ENCODE measurements at places on chromosomes 6 and 20.
A peak's percentile ranks its signal among the peaks of the same experiment; 100 is the strongest.

DNA sequence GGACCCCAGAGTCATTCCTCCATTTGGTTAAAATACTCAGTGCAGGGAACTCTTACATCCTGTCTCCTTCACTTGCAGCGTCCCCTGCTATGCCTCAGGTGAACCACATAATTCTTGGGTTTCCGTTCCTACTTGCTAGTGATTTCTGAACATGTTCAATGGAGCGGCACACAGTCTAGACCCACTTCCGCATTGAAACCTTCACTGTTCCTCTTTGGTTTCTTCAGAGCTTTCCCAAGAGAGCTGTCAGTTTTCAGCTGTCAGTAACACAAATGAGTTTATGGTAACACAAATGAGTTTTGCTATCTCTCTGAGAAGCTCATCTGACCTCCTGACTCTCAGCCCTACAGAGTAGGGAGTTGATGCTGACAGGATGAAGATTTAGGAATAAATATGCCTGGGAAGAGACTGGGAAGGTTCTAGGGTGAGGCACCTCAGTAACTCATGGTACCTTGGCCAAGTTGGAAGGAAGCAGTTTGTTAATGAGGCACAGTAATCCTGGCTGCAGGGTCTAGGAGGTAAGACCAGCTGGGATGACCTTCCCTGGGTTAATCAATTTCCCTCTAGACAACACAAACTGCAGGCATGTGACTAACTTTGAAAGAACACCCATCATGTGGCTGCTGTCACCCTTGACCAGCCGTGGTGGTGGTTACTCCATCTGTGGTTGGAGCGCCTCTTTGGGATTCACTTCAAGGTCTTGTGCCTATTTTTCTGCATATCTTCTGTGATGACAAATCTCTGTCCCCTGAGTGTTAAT is 5.4 kb downstream of the SYS1 start:
- DNase-seq, result peak; percentile 63

DNA sequence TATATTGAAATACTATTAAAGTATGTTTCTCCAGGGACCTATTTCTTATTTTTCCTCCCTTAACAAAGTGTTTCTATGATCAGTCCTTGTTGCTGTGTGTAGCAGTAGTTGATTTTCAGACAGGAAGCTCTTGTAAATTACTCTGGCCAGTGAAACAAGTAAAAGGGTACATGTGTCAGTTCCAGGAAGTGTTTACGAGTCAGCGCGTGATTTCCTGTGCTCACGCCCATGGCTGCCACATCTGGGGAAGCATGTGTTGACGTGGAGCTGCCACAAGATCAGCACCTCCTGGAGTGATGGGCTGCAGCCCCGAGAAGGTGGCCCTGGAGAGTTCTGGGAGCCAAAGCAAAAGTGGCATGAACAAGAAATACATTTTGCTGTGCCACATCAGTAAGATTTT is 38.6 kb upstream of the GGTLC1 start:
- no peak for DNase-seq

- DNase-seq, result no peak
These were observed 916.5 kb downstream of the QKI start for GRCh38 chr6:164331026-164331425.

DNA sequence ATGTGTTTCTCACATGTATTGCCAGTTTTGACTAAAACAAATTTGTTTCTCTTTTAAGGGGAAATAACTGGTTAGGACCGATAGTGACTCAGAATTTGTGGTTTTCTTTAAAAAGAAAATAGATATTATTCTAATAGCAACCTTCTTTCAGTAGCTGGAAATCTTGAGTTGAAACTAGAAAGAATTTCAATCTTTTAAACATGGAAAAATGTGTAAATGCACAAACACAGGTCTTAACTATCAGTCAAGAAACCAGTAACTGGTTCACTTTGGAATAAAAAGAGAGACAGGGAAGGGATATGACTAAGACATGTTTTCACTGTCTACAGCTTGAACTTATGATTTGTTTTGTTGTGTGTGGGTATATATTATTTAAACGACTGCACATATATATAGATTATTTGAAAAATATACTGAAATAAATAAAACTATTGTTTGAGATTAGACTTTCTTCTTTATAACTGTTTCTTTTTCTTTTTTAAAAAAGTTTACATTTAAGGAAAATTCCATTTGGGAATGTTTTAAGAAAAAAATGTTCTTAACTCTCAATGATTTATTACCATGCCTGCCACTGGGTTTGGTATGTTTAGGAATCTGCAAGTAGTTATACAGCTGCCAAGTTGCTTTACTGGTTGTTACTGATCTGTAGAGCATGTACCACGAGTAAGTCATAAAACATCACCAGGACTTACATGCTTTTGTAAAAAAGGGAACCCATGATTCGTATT is 753.3 kb upstream of the MARCKS start:
- DNase-seq, result no peak

DNA sequence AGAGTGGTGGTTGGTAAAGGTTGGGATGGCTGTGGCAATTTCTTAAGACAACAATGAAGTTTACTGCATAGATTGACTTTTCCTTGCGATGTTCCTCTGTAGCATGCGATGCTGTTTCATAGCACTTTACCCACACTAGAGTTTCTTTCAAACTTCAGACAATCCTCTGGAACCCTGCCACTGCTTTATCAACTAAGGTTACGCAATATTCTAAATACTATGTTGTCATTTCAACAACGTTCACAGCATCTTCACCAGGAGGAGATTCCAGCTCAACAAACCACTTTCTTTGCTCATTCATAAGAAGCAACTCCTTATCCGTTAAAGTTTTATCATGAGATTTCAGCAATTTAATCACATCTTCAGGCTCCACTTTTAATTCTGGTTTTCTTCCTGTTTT is 161.2 kb upstream of the NRSN1 start:
- no peak for DNase-seq

GRCh38 chr6:3777730-3778461 is 26.4 kb upstream of the PXDC1 start:
- no peak for DNase-seq

GRCh38 chr6:106751501-106752252 is 122.3 kb downstream of the QRSL1 start:
- DNase-seq, result no peak

DNA sequence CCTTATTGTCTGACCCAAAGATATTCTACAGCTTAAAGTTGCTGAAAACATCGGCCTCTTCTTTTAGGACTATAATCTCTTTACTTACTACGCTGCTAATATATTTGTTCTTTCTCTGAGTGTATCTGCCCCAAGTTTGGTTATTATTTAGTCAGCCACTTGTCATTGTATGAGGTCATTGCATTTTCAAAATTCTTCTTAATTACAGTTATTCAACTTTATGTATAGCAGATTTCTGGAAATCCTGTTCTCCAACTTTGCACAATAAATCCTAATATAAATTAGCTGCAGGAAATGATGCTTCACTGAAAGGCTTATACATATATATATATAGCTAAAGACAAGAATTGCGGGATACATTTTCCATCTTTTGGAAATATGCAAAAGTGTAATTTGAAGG is 88.5 kb upstream of the HIVEP1 start:
- no peak for DNase-seq

DNA sequence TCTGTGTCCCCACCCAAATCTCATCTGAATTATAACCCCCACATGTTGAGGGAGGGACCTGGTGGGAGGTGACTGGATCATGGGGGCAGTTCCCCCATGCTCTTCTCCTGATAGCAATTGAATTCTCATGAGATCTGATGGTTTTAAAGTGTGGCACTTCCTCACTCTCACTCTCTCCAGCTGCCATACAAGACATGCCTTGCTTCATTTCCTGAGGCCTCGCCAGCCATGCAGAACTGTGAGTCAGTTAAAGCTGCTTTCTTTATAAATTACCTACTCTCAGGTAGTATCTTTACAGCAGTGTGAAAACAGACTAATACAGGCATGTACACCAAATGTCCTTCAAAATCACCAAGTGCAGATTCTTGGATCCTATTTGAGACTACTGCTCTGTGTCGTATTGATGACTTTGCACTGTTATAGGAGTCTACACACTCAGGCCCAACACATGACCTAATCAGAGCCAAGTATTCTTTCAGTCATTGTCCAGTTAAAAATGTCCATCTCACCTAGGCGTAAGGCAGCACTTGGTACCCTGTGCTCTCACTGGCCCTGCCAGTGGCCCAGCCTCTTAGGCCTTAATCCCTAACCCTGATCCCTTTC is 52.8 kb upstream of the UST start:
- DNase-seq, result no peak

GRCh38 chr6:142935553-142936517 is 9.1 kb downstream of the HIVEP2 start:
- DNase-seq, result no peak

GRCh38 chr6:120871416-120872261 is 462.6 kb downstream of the TBC1D32 start:
- no peak for DNase-seq

DNA sequence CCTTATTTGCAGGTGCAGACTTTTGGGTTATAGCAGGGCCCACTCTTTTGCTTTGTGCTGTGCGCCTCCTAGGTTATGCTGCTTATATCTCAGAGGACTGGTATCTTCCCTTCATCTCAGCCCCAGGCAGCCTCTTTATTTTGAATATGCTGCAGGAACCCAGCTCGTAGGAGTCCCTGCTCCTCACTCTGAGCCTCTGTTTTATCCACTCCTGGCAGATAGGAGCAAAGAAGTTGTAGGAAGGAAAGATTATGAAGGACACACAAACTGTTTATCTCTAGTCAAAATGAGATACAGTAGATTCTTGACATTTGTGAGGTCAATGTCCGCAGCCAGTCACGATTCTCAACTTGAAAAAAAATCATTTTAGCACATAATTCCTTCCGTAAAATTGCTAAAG is 15.6 kb downstream of the L3MBTL3 start:
- no peak for DNase-seq

GRCh38 chr6:110385458-110385863 is 27.3 kb upstream of the METTL24 start:
- DNase-seq, result no peak

DNA sequence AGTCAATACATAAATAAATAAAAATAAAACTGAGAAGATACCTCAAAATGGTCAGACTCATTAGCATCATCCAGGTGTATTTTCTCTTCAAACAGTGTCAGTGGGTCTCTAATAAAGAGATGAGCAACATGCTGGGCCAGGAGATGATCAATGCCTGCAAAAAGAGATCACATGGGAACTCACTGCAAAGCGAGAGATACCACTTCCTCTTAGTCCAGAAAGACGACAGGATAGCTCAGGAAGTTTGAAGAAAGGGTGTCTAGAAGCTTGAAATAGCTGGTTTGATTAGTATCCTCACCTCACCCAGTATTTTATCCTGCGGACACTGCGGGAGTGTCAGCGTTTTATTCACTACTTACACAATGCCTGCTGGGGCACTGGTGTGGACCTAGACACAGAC is 38.0 kb downstream of the GCLC start:
- DNase-seq, result no peak

- no peak for DNase-seq
These were observed 136.1 kb upstream of the CDYL start for GRCh38 chr6:4640139-4640538.

- no peak for DNase-seq
These were observed 149.7 kb upstream of the SGK1 start for GRCh38 chr6:134467620-134468019.

DNA sequence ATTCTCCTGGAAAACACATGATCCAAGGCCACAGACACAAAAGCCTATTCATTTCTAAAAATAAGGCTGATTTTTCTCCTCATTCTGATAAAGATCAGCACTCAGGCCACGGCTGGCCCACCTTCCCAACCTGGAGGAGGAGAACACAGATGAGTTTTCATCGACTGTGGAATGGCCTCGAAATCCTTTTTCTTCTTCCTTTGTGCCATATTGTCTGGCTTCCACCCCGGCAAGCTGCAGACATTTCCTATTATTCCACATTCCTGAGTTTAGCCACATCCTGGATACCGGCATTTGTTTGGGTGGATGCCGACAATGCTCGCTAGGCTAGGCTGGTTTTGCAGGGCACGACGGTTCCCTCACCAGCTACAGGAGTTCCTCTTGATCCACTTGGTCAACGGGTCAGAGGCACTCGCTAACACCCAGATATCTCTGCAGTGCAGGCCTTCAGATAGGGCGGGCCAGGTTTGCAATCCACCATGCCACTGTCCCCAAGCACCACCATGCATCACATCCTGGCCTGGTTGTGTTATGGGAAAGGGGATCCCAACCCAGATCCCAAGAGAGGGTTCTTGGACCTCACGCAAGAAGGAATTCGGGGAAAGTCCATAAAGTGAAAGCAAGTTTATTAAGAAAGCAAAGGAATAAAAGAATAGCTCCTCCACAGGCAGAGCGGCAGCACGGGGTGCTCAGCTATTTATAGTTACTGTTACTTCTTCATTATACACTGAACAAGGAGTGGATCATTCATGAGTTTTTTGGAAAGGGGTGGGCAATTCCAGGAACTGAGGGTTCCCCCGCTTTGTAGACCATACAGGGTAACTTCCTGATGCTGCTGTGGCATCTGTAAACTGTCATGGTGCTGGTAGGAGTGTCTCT is 4.2 kb upstream of the CTSZ start:
- no peak for DNase-seq

DNA sequence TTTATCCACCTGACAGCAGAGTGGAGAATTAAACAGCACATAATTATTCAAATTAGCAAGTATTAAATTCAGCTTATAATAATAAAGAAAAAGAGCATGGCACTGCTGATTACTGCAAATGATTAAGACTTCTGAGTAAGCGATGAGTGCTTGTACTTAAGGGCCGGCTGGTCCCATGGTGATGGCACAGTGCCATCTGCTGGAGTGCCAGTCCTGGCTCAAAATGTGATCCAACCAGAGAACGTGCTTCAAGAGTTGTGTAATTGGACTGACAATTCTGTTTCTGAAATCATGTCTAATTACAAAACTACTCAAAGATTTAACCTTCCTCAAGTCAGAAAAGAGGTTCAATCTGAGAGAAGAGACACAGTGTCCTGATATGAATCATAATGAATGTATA is 181.6 kb upstream of the RGS17 start:
- no peak for DNase-seq

DNA sequence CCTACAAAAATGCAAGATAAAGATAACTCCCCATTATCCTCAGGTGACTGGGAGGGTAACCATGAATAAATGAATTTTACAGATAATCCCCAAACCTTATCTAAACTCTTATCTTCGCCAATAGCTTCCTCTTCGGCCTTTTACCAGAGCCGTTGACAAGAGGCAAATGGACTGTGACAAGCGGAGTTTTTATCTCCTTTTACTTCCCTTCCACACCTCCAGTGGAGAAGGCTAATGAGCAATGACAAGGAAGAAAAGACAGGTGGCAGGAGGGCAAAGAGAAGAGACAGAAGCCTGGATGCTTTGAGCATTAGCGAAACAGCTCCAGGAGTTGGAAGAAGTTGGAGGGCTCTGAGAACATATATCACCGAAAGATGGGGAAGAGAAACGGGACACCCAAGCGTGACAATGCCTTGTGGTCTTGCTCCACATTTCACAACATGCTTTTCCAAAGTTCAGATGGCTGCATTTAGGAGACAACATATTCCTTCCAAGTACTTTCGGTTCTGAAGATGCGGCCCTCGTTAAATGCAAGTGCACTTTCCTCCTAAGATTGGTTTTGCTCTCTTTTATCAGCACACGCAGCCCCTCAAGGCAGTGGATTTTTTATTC is 69.2 kb downstream of the PRDM1 start:
- DNase-seq, result no peak
